Fibroblast of the aortic adventitia (primary cell): ENCODE measurements at places on chromosomes 3 and 15.

DNA sequence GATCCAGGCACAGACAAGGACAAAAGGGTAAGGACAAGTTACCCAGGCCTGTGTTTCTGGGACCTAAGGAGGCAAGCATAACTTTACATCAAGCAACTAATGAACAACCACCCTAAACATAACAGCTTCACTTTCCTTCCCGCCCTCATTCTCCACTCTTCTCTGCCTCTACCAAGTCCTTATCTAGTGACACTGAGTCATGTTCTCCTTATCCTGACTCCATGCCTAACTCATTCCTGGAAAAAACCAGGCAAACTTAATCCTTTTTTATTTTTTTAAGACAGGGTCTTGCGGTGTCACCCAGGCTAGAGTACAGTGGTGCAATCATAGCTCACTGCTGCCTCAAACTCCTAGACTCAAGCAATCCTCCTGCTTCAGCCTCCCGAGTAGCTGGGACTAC lies 44.5 kb downstream of the TMEM44 start:
- DNase-seq: peak; percentile 94

DNA sequence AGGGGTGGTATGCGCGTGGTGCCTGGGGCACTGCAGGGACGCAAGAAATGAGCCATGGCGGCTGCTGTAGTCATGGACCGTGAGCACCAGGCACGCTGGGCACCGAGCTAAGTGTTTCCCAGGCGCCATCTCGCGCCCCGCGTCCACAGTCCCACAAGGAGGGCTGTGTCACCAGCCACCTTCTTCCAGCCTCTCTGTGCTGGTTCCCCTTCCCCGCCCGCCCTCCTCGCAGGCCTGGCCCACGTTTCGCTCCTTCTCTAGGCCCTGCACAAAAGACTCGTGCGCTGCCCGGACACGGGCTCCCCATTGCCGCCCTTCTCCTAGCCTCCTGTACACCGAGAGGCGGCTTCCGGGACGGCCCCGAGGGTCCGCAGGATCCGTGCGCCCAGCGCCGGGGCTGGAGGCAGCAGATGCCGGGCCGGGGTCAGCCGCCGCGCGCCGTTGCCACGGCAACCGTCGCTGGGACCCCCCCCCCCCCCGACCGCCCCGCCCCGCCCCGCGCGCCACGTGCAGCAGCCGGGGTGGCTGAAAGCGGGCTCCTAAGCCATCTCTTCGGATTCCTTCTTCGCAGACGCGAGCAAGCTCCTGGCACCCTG lies 113.4 kb downstream of the SRGAP3 start:
- DNase-seq: no peak

DNA sequence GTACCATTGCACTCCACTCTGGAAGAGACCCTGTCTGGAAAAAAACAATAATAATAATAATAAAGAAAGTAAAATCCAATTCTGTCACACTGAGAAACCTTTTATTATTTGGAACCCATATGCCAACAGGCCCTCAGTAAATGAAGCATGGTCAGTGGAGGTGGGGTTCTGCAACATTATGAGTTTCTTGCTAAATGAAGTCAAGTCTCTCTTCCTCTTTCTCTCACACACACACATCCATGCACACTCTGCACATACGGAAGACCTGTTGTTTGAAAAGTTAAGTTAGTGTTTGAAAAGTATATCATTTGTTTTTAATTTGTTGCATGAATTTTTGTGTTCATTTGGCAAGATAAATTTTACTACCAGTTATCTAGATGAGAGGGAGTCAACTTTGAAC lies 27.8 kb downstream of the GAP43 start:
- no peak for DNase-seq

GRCh38 chr3:124786511-124787241 lies 56.4 kb downstream of the UMPS start:
- peak; percentile 76 for DNase-seq

GRCh38 chr15:100330221-100330620 lies 11.6 kb downstream of the ADAMTS17 start:
- DNase-seq: no peak

GRCh38 chr3:173614522-173614921 lies 217.0 kb downstream of the NLGN1 start:
- no peak for DNase-seq

GRCh38 chr15:82942691-82943090 lies 9.8 kb downstream of the HOMER2 start:
- DNase-seq: no peak

GRCh38 chr15:32682569-32682968 lies 35.2 kb upstream of the GREM1 start:
- DNase-seq: peak; percentile 97

GRCh38 chr3:89335693-89336092 lies 228.3 kb downstream of the EPHA3 start:
- DNase-seq: no peak

- peak; percentile 25 for DNase-seq
These were observed 315.3 kb upstream of the UBE2E2 start for GRCh38 chr3:22887664-22888291.

DNA sequence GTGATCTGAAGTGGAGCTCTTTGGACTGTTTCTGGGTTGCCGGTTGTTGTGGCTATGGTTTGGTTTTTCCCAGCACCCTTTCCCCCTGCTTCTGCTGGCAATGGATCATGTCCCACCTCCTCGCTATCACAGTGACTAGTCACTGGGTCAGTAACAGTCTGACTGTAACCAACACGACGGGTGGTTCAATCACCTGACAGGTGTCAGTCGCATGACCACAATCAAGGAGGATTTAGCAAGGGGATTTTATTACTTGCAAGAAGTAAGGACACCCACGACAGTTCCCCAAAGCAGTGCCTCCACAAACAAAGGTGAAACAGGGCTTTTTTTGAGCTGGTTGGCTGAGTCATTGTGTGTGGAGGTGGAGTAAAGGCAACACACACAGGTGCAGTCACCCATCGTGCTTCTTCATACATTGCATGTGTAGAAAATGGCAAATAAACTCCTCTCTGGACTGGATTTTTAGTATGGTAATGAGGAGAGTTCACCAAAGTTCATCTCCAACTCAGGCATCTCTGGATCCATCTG lies 58.8 kb upstream of the FAM3D start:
- DNase-seq: no peak

DNA sequence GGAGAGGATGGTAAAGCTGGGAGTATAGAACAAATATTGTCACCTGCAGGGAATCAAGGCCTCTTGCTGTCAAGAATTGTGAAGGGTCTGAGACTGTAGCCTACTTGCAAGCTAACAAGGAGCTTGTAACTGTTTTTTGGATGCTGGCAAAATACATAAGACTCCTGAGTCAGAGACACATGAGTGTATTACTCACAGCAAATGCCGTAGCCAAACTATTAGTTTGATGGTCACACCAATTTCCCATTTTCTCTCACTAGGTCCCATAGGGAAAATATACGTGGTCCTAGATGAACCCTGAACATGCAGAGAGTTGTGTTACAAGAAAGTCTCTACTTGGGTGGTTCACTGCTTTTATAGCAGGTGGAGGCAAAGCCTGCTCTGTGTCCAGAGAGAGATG lies 44.7 kb upstream of the LIPC start:
- peak; percentile 88 for DNase-seq

DNA sequence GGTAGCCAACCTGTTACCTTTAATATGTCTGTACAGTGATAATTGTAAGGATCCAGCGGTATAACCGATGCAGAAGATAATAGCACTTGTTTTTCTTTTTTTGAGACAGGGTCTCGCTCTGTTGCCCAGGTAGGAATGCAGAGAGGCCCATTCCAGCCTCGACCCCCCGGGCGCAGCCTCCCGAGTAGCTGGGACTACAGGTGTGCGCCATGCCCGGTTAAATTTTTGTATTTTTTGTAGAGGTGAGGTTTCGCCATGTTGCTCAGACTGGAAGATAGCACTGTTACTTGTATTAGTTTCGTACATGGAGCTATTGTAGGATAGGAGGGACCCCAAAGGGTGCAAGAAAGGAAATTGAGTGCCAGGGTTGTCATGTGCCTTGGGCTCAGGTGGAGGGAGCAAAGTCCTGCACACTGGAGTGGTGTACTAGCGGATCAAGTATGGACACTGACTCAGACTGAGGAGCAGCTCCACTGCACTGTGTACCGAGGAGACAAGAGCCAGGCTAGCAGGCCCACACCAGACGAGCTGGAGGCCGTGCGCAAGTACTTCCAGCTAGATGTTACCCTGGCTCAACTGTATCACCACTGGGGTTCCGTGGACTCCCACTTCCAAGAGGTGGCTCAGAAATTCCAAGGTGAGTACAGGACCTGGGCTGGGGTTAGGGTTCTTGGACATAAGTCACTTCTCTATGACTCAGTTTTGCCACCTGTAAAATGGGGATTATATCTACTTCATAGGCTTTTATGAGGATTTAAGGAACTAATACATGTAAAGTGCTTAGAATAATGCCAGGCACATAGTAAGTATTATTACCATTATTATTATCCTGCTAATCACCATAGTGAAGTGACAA lies 1.0 kb downstream of the OGG1 start:
- DNase-seq: peak; percentile 40

GRCh38 chr3:112519424-112520001 lies 20.2 kb upstream of the BTLA start:
- DNase-seq: peak; percentile 92

GRCh38 chr15:62832231-62832630 lies 210.3 kb upstream of the TPM1 start:
- no peak for DNase-seq

- DNase-seq: peak; percentile 89
These were observed 29.2 kb downstream of the PLOD2 start for GRCh38 chr3:146131616-146132410.

DNA sequence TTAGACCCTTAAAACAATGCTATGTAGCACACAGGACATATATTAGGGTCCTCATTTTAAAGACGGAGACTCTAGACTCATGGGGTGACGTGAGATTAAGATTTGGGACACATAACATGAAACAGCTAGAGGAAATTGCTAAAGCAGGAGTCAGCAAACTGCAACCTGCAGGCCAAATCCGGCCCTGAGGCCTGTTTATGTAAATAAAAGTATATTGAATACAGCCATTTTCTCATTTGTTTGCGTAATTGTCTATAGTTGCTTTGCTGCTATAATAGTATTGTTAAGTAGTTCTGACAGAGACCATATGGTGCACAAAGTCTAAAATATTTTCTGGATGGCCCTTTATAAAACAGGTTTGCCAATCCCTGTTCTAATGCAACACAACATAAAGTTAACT lies 115.5 kb downstream of the TMCO5A start:
- DNase-seq: no peak

- peak; percentile 62 for DNase-seq
These were observed 907.8 kb downstream of the NTRK3 start for GRCh38 chr15:87348746-87349145.

DNA sequence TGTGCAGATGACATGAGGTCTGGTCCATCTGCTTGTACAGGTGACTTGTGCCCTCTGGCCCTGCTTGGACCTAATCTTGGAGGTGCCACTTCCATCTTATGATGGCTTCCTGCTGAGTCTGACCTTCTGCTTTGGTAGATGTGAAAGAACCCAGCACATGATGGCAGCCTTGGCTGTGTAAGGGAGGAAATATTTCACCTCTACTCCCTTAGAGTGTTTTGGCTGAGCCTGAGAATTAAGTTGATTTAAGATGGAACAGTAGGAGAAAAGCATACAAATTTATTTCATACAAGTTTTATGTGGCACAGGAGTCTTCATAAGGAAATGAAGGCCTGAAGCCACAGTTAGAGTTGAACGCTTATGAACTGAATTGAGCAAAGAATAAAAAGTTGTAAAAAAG lies 27.6 kb upstream of the CDCP1 start:
- DNase-seq: no peak

- DNase-seq: no peak
These were observed 144.1 kb downstream of the LRRK1 start for GRCh38 chr15:101063212-101063611.

GRCh38 chr15:96687388-96688107 lies 357.0 kb downstream of the NR2F2 start:
- no peak for DNase-seq

- DNase-seq: no peak
These were observed 45.8 kb upstream of the CDAN1 start for GRCh38 chr15:42782716-42783115.

GRCh38 chr3:33096093-33096868 lies 665 bp downstream of the GLB1 start:
- DNase-seq: peak; percentile 41

- DNase-seq: peak; percentile 31
These were observed 32.4 kb upstream of the ALDH1L1 start for GRCh38 chr3:126212620-126213378.

GRCh38 chr3:106161246-106161645 lies 292.4 kb upstream of the CBLB start:
- no peak for DNase-seq

DNA sequence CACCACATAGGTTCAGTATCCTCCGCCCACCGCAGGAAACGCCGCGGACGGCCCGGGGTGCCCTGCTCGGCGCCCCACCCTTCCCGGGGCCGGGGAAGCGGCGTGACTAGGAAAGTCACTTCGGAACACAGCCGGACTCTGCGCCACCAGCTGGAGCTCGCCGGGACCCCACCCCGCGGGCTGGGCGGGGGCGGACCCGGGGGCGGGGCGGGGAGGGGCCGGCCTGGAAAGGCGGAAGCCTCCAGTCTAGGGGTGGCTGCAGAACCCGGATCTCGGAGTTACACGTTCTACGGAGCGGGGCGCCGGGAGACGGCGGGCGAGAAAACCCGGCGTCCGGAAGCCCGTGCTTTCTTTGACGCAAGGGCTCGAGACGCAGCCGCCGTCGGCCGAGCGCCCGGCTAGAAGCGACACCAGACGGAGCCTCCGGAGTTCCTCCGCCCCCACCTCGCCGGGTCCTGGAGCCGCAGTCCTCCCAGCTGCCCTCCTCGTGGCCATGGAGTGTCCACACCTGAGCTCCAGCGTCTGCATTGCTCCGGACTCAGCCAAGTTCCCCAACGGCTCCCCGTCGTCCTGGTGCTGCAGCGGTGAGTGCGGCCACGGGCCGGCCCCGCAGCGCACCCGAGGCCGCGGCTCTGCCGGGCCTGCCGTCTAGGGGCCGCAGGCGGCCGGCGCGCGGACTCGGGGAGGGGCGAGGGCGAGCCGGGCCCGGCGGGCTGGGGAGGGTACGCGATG lies at the start of gene USP3:
Gene USP3 (plus strand): TSS at position 347 of the 732 bp plus-strand sequence. CDS start 147 bp downstream, at position 494.
- DNase-seq: peak; percentile 96

GRCh38 chr3:114176487-114176886 lies 2.4 kb downstream of the DRD3 start:
- no peak for DNase-seq

GRCh38 chr3:84442533-84442932 lies 516.3 kb upstream of the CADM2 start:
- no peak for DNase-seq

- peak; percentile 74 for DNase-seq
These were observed 266.6 kb upstream of the TBL1XR1 start for GRCh38 chr3:177463863-177464262.

DNA sequence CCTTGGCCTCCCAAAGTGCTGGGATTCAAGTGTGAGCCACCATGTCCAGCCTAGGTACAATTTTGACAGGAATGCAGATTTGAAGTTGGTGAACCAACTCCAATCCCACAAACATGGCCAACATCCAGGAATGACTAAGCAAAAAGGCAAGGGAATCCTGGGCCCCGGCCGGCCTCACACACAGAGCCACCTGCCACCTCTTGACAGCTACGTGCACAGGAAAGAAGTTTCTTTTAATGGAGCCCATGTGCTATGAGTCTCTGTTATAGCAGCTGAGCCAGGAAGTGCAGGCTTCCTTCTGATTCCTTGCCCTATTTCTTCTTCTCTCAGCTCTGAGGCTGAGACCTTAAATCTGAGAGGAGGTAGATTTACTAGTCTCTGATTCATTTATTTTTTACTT lies 8.8 kb downstream of the TMEM40 start:
- DNase-seq: peak; percentile 85

- DNase-seq: peak; percentile 53
These were observed 469.6 kb upstream of the DPPA4 start for GRCh38 chr3:109806929-109807328.

- peak; percentile 2 for DNase-seq
These were observed 332.3 kb downstream of the CNTN3 start for GRCh38 chr3:74282202-74282601.

- peak; percentile 12 for DNase-seq
These were observed 3.7 kb downstream of the MDFIC2 start for GRCh38 chr3:70308760-70309159.
